ENCODE measurements at places on chromosomes 16 and 17. TPM values are rescaled to one million over a fixed set of nuclear protein-coding genes. Genes with fewer than 3 reads are reported as not detected.

DNA sequence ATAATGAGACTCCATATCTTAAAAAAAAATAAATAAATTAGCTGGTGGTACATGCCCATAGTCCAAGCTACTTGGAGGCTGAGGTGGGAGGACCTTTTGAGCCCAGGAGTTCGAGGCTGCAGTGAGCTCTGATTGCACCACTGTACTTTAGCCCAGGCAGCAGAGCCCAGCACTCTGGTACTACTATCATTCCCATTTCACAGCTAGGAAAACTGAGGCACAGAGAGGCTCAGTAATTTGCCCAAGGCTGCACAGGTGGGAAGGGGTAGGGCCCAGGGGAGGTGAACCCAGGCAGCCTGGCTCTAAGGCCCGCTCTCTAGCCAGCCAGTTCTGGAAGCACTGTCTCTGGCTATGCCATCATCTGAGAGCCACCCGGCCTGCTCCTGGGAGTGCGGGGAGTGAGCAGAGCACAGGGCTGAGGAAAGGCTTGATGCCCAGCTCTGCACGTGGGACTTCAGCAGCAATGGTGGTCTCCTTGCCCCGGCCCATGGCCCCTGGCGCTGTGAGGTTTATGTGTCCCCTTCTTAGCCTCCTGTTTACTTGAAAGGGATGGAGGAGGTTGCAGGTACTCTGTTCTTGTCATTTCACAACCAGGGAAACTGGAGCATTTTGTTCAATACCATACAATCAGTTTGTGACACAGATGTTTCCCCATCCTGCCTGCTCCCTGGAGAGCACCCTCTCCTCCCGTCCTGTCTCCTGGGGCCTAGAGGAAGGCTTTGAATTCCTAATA lies 222.3 kb downstream of the KATNIP start:
- no peak for DNase-seq

Gene CHMP1A
- 99.1 TPM for total RNA-seq

GRCh38 chr16:68972720-68973119 lies 129.4 kb downstream of the TANGO6 start:
- DNase-seq = peak; percentile 28

DNA sequence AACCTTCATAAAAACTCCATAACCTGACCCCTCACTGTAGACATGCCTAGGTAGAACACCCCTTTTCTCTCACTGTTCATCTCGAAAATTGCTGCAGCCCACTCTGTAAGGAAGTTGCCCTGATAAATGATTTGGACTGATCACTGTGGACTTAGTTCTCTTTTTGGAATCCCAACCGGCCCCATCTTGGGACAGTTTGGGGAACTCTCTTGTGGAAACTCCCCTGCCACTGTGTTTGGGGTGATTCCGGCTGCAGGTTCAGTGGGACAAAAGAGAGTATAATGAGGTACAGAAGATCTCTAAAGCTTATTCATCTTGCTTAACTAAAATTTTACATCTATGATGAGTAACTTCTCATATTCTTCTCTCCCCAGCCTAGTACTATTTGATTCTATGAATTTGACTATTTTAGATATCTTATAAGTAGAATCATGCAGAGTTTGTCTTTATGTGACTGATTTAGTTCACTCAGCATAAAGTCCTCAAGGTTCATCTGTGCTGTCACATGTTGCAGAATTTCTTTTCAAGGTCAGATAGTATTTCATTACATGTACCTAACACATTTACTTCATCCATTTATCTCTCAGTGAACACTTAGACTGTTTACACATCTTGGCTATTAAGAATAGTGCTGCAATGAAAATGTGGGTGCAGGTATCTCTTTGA lies 84.9 kb downstream of the ABCA8 start:
- DNase-seq = no peak

GRCh38 chr17:48011405-48012150 lies 26.0 kb downstream of the COPZ2 start:
- DNase-seq = peak; percentile 39
